Neural crest cell (in vitro differentiated cells): ENCODE measurements at places on chromosomes 11 and 22.

- no peak for DNase-seq
Observed at GRCh38 chr11:58531865-58532341, 24.0 kb upstream of the OR5B21 start.

DNA sequence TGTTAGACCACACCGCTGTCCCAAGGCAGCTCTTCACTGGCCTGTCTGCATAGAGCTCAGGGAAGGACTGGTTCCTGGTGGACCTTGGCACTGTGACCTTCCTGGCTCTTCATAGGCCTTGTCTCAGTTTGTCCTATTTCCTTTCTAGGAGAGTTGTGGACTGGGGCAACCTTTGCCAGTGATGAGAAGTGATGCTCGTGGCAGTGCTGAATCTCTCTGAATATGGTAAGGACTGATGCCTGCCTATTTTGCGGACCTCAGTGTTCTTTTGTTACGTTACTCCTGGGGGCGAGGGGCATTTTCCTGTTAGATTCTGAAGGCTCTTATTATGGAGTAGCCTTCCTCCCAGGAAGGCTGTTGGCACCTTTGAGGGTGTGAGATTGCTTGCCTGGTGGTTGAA, 24.2 kb downstream of the CABIN1 start:
- DNase-seq: no peak

GRCh38 chr22:21587803-21588611, 20.5 kb downstream of the UBE2L3 start:
- no peak for DNase-seq

DNA sequence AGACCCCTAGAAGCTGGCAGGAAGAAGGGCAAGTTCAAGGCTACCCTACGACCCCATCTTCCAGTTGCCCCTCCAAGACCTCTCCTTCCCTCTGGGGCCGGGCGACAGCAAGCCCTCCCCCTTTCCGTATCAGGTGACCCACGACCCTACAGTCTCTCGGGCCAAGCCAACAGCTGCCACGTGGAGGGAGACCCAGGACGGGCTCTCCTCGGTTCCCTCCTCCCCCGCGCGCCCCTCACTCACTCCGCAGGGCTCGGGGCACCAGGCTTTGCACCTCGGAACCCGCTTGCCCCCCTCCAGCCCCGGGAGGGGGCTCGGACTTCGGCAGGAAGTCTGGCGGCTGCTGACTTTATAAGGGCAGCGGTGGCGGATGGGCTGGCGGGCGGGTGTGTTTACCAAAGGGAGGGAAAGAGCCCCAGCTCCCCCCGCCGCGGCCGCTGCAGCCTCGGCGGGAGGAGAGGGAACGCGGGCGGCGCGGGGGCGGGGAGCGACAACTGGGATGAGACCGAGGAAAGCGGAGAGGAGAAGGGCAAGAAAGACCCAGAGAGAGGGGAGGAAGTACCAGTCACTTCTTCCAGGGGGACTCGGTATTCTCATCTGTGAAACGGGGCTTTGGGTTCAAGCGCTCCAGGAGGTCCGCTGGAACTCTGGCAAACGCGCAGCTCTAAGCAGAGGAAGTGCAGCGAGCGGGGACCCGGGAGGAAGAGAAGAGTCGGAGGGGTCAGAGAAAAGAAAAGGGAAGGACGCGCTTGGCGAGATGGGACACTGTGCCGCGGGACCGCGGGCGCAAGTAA, 767 bp downstream of the SLC43A1 start:
- peak; percentile 15 for DNase-seq

- DNase-seq: no peak
Observed at GRCh38 chr22:43859176-43859575, 3.1 kb downstream of the SULT4A1 start.

GRCh38 chr11:105713696-105714095, 103.8 kb downstream of the GRIA4 start:
- DNase-seq: no peak

- no peak for DNase-seq
Observed at GRCh38 chr11:58616594-58616993, 5.9 kb upstream of the CNTF start.

- peak; percentile 25 for DNase-seq
Observed at GRCh38 chr22:32473388-32473952, 1.1 kb upstream of the FBXO7 start.

GRCh38 chr11:71580057-71581003, 2.3 kb downstream of the KRTAP5-11 start:
- DNase-seq: peak; percentile 37

DNA sequence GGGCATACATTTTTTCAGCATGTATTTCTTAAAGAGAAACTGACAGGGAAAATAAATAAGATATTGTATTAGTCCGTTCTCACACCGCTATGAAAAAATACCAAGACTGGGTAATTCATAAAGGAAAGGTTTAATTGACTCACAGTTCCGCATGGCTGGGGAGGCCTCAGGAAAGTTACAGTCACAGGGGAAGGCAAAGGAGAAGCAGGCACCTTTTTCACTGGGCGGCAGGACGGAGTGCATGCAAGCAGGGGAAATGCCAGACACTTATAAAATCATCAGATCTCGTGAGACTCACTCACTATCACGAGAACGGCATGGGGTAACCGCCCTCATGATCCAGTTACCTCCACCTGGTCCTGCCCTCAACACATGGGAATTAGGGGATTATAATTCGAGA, 44.2 kb downstream of the PPFIA1 start:
- DNase-seq: no peak

- no peak for DNase-seq
Observed at GRCh38 chr11:120688163-120688562, 176.6 kb downstream of the GRIK4 start.

DNA sequence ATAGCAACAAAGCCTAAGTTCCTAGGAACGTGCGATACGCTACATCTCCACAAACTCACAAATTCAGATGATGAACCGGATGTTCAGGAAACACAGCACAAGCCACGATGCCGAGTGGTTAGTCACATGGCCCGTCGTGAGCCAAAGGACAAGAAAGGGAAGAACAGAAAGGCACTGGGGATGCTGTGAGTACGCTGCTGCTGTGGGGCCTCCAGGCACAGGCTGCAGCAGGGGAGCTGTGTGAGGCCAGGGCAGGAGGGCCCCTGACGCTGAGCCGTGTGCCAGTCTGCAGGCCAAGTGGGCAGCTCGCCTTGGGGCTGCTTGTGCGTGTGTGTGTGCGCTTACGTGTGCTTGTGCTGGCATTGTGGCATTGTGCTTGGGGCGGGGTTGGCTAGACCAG, 89.4 kb downstream of the CTTN start:
- no peak for DNase-seq

- DNase-seq: no peak
Observed at GRCh38 chr11:9528573-9529333, 44.7 kb upstream of the WEE1 start.

GRCh38 chr11:83784419-83784818, 498.3 kb upstream of the CCDC90B start:
- no peak for DNase-seq

DNA sequence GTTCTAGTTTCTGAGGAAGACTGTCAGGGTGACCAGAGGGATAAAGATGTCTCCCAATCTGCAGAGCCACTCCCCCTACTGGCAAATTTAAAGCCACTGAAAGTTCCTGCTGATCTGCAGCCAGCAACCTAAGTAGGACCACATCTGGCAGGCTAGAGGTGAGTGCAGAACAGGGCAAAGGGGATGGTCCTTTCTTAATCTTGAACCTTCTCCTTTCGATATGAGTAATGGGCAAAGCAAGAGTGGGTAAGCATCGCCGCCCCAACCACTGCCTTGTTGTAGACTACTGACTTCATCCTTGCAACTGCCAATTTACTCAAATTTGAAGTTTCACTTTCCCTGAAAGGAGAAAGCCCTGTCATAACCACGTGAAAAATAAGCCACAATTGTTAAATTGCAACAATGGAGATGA, 30.7 kb downstream of the SCUBE2 start:
- no peak for DNase-seq

DNA sequence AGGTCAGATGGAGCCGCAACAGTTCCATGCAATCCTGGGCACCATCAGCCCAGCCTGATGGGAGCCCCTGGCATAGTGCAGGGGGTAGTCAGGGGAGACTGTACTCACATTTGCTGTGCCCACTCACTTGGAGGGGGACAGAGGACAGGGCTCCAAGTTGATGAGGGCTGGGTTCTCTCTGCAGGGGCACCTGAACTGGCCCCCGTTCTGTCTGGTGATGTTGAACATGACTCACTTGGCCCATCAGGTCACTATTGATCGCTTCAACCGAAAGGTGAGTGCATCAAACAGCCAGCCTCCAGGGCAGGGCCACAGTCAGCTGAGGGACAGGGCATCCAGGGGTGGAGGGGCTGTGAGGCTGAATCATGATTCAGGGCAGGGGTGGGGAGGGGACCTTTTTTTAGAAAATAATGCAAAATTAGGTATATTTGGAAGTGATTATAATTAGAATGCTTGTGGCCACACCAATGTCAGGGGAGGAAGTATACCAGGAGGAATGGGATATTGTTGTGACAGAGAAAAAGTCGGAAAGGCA, 66.4 kb downstream of the OTOG start:
- DNase-seq: no peak
